Activated CD4-positive, alpha-beta T cell treated with anti-CD3 and anti-CD28 coated beads, Interleukin-2, amount 10 ng/mL, durations not matched to agents 7 days and 5 days (primary cell): ENCODE measurements at places on chromosomes 7 and 10. TPM values are rescaled to one million over a fixed set of nuclear protein-coding genes. Genes with fewer than 3 reads are reported as not detected.

TMEM213 gene
- not detected for total RNA-seq

- DNase-seq = peak; percentile 41
These were observed 21.8 kb downstream of the MAP3K8 start for GRCh38 chr10:30455816-30456215.

DNA sequence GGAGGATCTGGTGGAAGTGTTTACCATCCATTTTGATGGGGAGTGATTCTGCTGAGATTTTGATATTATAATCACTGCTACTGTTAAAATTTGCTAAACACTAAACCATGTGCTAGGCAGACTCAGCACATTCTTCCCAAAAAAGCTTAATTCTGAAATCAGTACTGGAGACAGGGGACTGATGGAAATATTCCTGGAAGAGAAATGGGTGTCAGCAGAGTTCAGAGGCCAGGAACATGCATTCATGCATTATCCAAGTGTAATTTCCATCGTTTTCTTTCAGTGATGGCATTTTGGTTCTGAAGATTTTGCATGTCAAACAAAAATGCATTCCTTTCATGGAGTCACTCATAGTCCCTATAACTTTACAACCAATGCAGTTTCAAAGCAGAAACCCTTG lies 79.0 kb downstream of the CDCA7L start:
- no peak for DNase-seq

- no peak for DNase-seq
These were observed 68.7 kb downstream of the VWA2 start for GRCh38 chr10:114307731-114308130.

DNA sequence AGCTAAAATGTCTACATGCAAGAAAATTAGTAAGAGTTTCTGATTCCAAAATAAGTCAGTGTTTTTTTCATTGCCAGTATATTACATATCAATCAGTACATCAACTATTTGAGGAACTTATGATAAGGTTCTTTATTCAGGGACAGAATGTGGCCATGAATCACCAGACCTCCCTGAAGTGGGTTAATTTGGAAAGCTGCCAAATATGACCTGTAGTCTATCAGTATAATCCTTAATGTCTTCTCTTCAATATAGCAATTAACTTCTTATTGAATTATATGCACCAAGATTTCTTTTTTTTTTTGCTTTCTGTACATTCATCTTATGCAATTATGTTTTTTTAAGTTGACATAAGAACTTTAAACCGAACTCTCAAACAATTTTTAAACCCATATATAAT lies 714.5 kb upstream of the POT1 start:
- DNase-seq = no peak

WEE2 gene
- not detected for total RNA-seq

- no peak for DNase-seq
These were observed 22.9 kb downstream of the NEBL start for GRCh38 chr10:20874261-20874660.

GRCh38 chr7:16421333-16422102 lies at the start of gene CRPPA:
Gene CRPPA, minus strand, starts transcription at chr7:16421538. Its CDS starts 216 bp downstream, at chr7:16421322.
- peak; percentile 31 for DNase-seq

DNA sequence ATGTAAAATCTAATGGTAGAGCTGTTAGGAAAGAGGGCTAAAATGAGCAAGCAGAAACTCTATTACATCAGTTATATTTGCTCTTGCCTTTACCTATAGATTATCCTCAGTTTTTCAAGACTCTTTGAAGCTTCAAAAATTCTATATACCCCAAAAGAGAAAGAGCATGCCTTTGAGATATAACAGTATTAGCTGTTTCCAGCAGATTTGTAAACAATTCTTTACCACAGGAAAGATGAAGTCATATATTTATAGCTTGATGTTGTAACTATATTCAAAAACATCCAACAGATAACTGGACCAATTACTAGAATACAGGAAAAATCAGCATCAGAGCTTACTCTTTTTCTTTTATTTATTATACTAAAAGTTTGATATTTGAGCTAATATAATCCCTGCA lies 416.2 kb upstream of the TPK1 start:
- DNase-seq = no peak

GRCh38 chr10:116879817-116880216 lies 30.5 kb downstream of the ENO4 start:
- DNase-seq = no peak

DNA sequence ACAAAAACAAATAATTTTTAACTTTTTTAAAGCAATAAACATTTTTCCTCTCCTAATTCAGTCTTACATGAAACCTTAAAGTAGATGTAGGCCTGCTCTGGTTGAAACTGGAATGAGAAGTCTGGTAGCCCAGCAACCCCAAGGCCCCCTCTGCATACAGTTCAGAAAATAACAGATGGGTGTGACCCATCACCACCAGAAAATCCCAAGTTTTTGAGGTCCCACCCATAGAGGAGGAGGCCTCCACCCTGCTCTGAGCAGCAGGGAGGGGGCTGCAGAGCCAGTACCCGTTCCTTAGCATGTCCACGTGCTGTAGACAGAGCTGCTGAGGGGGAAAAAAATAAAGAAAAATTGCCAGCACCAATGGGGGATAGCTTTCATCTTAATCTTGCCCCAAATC lies 122.7 kb downstream of the WNT2 start:
- DNase-seq = no peak

- DNase-seq = no peak
These were observed 10.1 kb downstream of the NCOA4 start for GRCh38 chr10:46020344-46020657.

CRCP gene
- total RNA-seq = 31.4 TPM

GRCh38 chr7:2980401-2981102 lies 63.1 kb downstream of the CARD11 start:
- no peak for DNase-seq

DNA sequence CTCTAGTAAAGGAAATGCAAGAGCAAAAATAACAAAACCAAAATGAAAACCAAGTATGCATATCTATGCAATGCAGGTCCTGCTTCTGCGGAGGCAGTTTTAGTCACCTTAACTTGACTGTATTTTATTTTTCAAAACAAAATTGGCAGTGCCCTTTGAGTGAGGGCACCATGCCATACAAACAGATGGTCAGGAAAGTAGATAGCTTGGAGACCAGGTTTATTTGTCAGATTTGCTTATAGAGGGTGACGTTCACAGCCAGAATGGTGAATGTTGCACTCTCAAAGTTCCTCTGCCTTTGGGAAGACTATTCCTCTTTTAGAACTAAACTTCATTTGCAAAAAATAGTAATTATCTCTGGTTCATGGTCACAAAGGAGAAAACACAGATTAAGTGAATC lies 801.9 kb downstream of the ANKRD7 start:
- DNase-seq = no peak

- no peak for DNase-seq
These were observed 2.7 kb downstream of the MUC3A start for GRCh38 chr7:100951888-100952560.

GRCh38 chr7:152122540-152122939 lies 97.1 kb downstream of the GALNT11 start:
- DNase-seq = no peak

PRKG1 gene
- not detected for total RNA-seq

DNA sequence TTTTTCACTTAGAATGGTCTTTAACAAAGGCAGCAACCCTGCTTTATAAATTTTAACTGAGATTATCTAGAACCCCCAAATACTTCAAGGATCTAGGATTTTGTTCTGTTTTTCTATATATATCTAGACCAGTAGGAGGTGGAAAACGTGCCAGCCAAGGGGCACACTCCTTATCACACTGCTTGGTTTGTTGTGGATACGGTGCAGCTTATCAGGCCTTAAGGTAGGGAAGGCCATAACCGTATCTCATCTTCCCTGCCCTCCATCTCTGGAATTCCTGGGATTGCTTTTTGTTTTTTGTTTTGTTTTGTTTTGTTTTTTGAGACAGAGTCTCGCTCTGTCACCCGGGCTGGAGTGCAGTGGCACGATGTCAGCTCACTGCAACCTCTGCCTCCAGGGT lies 75.4 kb downstream of the MPLKIP start:
- no peak for DNase-seq

- DNase-seq = peak; percentile 42
These were observed 11.6 kb upstream of the FFAR4 start for GRCh38 chr10:93554760-93555432.

DNA sequence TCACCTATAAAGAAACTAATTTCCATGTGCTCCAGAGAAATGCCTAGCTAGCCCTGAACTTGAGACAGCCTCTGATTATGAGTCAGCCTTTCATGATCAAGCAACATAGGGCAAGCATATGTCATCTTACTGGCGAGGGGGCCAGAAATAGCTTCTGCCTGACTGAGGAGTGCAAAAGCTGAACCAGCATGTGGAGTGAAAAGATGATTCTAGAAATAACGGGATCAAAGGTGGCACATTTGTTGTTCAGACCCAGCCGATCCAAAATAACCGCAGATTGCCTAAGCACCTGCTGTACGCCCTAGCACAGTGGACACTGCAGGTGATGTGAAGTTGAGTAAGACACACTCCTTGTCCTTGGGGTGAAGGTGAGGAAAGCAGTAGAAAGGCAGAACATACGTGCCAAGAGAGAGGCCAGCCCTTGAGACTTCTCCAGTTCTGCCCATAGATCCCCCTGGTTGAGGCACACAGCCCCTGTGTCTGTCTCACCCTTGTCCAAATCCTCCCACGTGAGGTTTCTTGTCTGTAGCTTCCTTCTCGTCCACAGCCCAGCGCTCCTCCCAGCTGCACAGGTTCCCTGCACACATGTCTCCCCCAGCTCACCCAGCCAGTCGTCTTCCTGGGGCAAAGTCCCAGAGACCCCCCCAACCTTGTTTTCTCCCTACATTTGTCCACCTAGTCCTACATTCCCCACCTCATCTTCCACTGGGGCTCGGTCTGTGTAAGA lies 2.8 kb upstream of the BCL7B start:
- no peak for DNase-seq

GRCh38 chr10:992871-993270 lies 4.6 kb downstream of the GTPBP4 start:
- DNase-seq = no peak

GRCh38 chr10:37269554-37270256 lies 144.3 kb downstream of the ANKRD30A start:
- no peak for DNase-seq

ITPRID1 gene
- total RNA-seq = not detected

NUDCD3 gene
- 74.3 TPM for total RNA-seq

DNA sequence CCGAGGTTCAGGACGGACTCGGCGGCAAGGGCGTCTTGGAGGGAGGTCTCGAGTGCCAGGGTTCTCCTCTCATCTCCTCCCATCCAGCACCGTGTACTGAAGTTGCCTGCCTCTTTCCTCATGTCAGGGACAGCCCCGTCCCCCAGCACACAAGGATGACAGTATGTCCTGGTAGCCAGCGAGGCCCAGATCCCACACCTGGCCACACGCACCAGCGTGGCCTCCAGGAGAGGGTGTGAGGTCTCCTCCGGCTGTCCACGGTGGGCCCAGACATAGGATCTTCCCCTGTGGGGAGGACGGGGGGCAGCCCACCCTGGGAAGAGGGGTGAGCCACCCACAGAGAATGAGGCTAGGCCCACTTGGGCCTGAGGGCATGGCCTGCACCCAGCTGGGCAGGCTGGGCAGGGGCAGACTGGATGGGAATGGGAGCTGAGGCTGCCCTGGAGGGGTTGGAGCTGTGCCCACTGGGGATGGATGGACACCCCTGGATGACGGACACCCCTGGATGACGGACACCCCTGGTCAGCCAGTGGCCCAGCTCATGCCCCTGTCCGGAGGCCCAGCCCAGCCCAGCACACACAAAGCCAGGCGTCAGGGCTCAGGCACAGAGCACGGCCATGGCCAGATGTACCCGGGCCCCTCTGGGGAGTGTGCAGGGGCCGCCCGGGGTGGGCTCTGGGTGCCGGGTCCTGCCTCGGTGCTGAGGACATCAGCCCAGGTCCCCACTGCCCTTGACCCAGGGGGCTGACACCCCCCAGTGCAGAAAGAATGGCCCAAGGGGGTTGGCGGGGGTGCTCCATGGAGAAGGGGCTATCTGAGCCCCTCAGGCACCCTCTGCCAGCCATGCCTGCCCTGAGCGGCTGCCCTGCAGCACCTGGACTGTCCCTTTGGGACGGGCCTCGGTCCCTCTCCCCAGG lies 30.9 kb upstream of the CFAP46 start:
- no peak for DNase-seq

PTN gene
- total RNA-seq = not detected

GRCh38 chr10:106189292-106189691 lies 975.2 kb downstream of the SORCS1 start:
- no peak for DNase-seq

DNA sequence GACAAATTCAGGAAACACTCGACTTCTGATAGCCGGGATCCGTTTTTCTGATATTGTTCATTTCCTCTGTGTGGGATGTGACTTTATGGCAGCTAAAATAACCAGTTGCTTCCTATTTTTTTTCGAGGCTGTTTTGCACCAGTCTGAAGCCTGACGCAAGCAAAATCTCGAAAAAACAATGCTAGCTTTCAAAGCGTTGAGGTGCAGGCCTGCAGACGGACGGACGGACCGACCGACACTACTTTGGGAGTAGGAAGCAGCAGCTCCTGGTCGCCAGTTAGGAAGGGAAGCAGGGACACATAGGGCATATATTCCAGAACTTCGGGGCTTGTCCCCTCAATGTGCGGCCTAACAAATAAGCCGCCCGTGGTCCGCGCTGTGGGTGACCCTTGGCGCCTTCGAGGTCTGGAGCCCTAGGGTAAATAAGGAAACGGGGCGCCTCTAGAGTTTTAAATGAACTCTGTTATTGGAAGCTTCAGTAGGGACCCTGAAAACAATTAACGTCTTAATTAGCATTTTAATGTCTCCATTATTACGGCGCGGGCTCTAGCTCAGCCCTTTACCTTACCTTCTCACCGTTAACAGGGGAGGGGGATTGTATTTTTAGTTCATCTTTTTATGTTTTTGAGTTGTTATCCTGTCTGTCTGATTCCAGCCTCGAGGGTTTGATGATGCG lies 1.3 kb downstream of the HHEX start:
- no peak for DNase-seq

DNA sequence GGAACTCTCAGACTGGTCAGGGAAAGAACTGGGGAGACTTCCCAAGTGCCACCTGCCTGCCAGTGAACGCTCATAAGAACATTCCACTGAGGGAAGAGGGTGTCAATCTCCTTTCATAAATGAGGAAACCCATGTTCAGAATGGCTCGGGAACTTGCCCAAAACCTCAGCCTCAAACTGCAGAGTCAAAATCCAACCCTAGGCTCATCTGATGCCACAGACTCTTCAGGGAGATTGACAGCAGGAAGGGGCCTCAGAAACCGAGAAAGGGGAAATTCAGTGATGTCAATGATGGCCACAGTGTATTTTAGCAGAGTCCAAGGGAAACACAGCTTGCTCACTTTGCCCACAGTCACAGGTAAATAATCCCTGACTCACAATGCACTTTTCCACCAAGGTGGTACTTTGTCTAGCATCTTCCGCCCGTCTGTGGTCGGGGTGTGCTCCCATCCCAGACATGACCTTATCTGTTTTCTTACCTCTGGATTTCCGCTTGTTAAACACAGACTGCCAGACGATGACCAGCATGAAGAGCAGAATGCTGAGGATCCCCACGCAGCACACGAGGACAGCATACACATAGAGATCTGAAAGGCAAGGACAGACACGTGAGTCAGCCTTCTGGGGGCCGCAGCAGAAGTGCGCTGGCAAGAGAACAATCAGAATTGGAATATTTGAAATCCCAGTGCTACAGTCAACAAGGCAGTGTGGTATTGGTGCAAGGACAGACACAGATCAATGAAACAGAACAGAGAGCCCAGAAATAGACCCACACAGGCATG lies 38.4 kb downstream of the VSTM4 start:
- no peak for DNase-seq
